NCI-H2171 (cell line): ENCODE measurements at places on chromosomes 3 and 15.

DNA sequence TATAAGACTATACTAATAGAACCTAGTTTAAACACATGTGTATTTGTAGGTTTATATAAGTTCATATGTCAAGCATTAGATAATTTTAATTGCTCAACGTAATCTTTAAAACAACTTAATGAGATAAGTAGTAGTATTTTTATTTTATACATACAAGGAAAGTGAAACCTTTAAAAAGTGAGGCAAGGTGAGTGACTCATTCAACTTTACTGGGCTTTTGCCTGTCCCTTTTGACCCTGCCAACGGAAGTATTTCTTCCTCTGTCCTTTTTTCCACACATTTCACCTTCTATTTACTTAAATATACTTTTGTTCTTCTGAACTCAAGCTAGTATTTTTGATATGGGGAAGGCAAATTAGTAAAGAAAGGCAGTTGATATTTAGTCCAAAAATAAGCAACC is 78.5 kb downstream of the KBTBD8 start:
- no peak for DNase-seq

DNA sequence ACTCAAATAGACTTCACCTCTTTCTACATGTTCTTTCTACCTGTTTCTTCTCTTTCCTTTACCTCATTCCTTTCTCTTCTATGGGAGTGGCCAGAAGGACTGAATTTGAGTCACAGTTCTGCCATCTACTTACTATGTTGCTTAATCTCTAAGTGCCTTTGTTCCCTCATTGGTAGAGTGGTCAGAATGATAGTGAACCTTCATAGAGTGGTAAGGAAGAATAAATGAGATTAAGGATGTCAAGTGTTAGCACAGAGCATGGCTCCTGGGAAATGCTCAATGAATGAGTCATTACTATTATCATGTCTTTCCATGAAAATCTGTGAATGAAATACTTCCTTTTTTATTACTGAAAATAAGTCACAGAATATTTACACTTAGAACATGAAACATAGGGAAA is 17.5 kb downstream of the TMEM207 start:
- DNase-seq, result no peak

DNA sequence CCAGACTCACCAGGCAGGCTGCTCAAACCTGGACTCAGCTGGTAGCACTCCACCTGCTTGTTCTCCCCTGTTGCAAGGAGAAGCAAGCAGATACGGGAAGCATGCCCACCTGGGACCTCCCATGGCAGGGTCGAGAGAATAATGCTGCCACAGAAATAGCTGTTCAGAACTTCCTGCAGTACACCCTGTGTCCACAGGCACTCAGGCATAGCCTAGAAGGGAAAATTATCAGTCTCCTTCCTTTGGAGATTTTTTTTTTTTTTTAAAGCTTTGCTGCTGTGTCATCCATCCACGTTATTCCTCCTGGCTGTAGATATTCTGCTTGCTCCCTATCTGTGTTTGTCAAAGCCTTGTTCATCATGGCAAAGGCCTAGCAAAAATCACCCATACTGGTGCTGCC is 32.7 kb upstream of the RPS17 start:
- no peak for DNase-seq

- no peak for DNase-seq
These were observed 32.7 kb downstream of the CADM2 start for GRCh38 chr3:84991422-84991900.

GRCh38 chr3:188349933-188350332 is 196.0 kb downstream of the LPP start:
- no peak for DNase-seq

DNA sequence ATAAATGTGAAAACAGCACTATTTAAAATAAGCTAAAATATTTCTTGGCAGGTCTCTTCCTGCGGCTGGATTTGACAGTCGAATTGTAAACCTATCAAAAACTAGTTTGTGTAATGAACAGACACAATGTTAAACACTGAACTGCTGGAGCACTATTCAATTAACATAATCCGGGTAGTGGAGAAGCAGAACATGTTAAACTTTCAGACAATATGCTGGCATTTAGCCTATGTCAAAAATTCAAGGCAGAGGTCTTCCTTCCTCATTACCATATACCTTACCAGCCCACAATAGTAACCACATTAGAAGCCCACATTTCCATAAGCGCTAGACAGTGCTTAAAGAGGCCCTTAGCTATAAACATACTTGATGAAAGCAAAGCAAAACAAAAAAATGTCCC is 1042.9 kb downstream of the ROBO1 start:
- DNase-seq, result no peak
